ENCODE measurements at places on chromosomes 4 and X.

- no peak for DNase-seq
These were observed 147.1 kb downstream of the CAMK2D start for GRCh38 chr4:113614414-113614813.

DNA sequence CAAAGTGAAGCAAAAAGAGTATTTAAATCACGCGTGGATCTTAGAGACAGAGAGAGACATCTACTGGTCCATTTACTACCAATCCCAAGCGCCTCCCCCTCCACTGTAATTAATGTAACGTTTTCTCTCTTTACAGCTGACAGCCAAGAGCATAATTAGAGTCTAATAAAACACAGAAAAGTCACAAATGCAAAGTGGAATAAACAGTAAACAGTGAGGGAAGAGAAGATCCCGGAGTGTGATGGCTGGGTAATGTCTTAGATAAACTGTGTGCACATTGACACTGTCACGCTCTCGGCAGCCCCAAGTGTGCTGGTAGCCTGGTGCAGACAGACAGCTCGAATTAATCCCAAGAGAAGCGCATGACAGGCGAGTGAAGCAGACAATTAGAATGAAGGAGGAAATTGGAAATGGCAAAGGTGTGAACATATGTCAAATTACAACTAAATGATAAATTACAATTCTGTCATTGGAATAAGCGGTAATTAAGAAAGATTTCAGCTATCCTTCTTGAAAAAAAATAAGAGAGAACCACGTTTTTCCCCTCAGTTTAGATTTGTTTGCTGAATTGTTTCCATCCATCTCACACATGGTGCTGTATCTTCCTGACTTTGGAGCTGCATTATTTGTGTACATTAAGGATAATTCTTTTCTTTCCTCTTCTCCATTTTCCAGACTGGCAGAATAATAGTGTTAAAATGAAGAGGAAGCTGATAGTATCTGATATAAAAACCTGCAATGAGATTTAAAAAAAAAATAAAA is 100.1 kb downstream of the CXXC4 start:
- no peak for DNase-seq

GRCh38 chrX:65522739-65523372 is 11.7 kb downstream of the LAS1L start:
- no peak for DNase-seq

DNA sequence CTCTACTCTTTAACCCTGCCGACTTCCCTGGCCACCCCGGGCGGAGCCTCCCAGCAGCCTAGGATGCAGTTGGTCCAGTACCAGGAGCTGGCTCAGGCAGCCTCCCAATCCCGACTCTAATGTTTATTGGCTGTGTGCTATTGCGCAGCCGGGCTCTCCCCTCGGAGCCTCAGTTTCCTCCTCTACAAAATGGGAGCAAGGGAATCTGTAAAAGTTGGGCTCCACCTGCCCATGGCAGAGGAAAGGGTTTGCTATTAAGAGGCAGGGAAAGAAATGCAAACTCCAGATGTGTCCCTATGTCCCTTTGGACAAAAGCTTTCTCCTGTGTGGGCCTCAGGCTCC is 140.8 kb upstream of the PJA1 start:
- DNase-seq, result no peak
